LoVo (cell line): ENCODE measurements at places on chromosomes 2 and 18.

GRCh38 chr2:210553373-210553772 is 3.0 kb upstream of the CPS1 start:
- no peak for DNase-seq

GRCh38 chr2:15133461-15133860 is 427.7 kb downstream of the NBAS start:
- DNase-seq: no peak

DNA sequence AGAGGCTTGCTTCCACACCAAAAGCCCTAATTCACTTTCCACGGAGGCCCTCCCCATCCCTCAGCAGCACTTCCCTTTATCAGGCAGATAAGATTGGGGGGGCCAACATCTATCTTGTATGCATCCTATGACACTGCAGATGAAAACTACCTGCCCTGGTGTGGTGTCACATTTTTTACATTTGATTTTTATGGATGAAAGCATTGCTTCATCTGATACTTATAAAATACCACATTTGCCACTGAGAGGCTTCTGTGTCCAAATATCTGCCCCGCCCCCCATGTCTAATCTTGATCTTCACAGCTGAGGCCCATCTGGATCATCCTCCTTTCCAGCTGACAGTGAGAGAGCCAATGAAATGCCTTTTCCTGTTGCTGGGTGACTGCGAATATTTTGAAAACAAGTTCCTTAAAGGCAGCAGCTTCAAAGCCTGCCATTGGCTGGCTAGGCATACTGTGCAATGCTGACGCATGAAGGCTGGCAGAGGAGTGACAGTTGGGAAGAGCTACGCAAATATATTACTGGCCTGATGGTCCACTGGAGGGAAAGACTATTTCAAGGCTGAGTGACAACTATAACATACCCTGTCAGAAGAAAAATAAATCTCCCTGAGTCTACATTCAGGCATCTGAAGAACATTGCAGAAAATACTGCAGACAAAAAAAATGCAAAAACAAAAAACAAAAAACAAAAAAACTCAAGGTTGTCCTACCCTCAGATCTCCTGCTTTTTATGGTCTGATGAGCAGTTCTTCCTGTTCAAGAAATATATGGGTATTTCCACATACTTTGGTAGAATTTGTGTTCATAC is 318.7 kb downstream of the PDE11A start:
- no peak for DNase-seq

- DNase-seq: no peak
These were observed 92.4 kb downstream of the MYO3B start for GRCh38 chr2:170270278-170270864.

- peak; percentile 12 for DNase-seq
These were observed 3.0 kb upstream of the SIX3 start for GRCh38 chr2:44938287-44939105.

DNA sequence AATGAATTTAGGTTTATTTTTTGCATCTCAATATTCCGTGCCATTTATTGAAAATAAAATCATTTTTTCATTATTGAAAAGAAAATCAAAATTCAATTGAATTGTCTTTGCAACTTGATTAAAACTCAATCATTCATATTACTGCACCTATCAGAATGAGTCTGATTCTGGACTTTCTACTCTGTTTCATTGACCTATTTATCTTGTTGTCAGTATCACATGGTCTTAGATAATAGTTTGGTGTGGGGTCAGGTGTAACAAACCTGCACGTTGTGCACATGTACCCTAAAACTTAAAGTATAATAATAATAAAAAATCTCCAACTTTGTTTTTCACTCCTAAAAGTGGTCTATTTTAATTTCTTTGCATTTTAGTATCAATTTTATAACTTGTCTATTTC is 422.9 kb downstream of the RAD51AP2 start:
- no peak for DNase-seq

DNA sequence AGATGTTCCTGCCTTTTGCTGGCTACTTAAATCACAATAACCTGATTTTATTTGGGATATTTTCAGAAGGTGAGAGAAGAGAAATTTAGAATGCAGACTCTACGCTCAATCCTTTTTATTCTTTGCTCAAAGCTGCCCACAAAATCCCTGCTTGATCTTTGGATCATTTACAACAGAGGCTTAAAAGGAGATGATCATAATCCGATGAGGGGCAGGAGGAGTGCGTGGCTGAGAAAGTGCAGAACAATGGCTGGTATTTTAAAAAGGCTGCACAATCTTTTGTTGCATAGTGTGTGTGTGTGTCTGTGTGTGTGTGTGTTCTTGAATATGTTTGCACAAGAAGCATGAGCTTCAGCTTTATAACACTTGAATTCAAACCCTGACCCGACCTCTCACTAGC is 256.3 kb upstream of the MYT1L start:
- DNase-seq: no peak
